Smooth muscle cell of the brain vasculature (primary cell): ENCODE measurements at places on chromosomes 6 and 20.

DNA sequence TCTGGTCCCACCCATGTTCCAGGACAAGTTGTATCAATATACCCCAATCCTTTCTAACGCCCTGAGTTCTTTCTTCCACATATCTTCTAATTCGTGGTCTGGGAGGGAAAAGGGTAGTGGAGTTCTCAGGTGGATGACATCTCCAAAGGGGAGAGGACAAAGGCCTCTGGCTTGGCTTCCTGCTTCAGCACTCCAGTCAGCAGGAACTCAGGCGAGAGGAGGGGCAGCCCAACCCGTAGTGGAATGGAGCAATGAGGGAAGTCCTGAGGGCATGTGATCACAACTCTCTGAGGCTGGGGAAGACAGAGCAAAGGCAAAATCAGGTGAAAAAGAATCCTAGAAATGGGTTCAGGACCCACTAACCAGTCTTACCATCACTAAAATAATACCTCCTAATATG lies 9.6 kb upstream of the NRM start:
- no peak for DNase-seq

DNA sequence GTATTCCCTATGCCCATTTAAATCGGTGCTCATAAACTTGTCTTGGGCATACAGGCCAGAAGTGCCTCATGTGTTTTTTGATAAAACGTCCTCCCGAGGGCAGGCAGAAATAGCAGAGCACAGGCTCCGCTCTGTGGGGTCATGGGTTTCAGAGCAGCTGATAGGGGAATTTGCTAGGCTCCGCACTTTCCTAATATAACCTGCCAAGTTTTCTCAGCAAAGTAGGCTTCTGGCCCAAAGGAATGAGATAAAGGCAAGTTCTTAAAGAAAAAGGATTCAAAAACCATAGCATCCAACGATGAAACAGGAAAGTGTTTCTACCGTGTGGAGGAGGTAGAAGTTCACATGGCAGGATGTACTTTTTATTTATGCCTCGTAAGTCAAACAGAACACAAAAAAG lies 69.8 kb upstream of the RALGAPA2 start:
- no peak for DNase-seq

DNA sequence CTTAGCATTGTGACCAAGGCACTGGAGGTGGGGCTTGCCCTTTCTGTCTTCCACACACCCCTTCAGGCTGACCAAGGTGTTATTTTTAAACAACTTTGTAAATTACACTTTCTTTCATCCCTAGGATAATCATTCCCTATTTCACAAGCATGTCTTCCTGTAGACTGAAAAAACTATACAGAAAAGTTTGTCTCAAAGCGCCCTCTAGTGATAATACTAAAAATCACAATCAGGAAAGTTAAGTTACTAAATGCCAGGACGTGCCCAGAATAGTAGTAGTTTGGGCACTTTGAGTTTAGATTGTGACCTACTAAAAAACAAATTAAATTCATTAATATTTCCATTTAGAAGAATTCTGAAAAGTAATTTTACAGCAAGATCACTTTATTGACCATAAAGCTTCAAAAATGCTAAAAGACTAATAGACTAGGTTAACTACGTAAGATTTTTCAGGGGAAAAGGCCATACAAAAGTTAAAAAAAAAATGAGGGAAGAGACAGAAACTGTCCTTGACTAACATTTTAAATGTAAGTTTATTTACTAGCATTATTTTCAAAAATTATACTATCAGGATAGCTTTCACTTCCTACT lies 123.3 kb upstream of the DUSP22 start:
- DNase-seq = peak; percentile 13

- no peak for DNase-seq
Observed at GRCh38 chr20:62651285-62652021, 9.2 kb downstream of the SLCO4A1 start.

GRCh38 chr6:11362564-11362963 lies 130.1 kb upstream of the NEDD9 start:
- DNase-seq = no peak

GRCh38 chr20:59145924-59146779 lies 17.5 kb upstream of the ZNF831 start:
- DNase-seq = no peak

DNA sequence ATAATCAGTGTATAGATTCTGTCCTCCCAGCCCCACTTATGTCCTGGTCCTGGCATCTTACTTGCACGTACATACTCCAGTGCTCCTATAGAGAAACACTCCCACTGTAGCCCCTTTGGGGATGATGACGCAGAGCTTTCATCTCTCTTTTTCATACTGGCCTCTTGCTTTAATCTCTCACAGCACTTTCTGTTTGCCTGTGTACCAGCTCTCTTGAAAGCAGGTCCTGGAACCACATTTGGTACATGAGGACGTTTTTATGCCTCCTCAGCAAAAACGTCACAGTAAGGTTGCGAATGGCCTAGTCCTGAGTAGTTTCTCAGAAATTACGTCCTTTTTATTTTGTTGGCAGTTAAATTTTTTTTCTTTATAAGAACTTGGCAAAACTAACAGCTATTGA lies 10.8 kb downstream of the L3MBTL3 start:
- DNase-seq = no peak

DNA sequence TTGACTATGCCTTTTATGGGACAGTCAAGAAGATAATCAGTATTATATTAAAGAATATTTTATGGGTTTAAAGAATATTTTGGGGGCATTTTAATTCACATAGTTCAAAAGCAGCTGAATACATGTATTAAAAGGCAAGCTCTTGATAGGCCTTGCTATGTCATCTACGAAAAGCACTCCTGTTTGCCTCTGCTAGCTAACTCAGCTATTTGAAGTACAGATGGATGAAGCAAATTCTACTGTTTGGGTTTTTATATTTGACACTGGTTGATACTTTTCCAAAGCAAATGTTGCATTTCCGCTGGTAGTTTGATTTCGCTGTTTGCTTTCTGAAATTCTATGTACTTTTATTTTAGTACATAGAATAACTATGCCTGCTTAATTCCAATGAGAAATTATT lies 47.0 kb downstream of the SLC22A3 start:
- no peak for DNase-seq

DNA sequence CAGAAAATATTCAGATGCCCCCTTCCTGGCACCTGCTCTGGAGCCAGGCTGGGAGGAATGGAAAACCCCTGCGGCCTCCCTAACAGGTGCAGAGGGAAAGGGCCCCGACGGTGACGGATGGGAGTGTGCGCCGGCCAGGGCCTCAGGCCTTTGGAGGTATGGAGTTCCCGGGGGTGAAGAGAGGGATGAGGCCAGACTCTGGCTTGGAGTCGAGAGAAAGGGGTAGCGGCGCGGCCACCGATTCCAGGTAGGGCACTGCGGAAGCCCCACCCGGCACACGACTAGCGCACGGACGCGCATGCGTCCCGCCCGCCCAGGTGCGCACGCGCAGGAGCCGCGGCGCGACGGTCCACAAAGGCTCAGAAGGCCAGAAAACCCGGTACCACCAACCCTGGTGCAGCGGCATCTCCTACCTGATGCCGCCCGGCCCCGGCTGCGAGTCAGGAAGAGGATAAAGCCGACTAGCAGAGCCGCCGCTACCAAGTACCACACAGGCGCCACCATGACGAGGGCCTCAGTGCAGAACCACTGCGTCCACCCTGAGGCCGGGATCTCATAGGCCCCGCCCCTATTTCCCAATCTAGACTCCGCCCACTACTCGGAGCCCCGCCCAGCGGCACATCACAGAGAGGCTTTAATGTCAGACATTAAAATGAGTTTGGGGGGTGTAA lies at the start of gene DDRGK1:
Gene DDRGK1, minus strand, starts transcription at position 559 of the 671 bp plus-strand sequence. Its CDS starts 55 bp downstream, at position 504.
- DNase-seq = peak; percentile 45

GRCh38 chr6:3721810-3722621 lies 29.5 kb downstream of the PXDC1 start:
- peak; percentile 79 for DNase-seq

GRCh38 chr6:132919045-132919860 lies 104.9 kb downstream of the RPS12 start:
- DNase-seq = peak; percentile 57

- no peak for DNase-seq
Observed at GRCh38 chr6:124147621-124148020, 344.0 kb downstream of the NKAIN2 start.

- no peak for DNase-seq
Observed at GRCh38 chr6:14876778-14877613, 368.9 kb upstream of the JARID2 start.

- peak; percentile 65 for DNase-seq
Observed at GRCh38 chr20:9409981-9410380, 104.4 kb upstream of the LAMP5 start.

DNA sequence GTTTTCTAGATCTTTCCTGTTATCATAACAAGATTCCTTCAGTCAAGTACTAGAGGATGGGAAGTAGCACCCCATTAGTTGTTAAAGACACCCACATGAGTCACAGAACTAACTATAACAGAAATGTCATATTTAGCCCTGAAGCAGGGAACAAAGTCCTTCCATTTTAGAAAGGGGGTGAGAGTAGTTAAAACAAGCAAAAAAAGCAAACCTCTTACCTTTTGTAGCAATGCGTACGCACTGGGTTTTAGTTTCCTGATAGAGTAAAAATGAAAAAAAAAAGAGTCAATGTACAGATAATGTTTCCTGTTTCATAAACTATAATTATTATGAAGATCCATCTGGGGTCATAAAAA lies 163.7 kb upstream of the THEMIS start:
- DNase-seq = no peak

- DNase-seq = no peak
Observed at GRCh38 chr20:8646716-8647115, 422.2 kb upstream of the PLCB4 start.

- DNase-seq = no peak
Observed at GRCh38 chr6:46058951-46059350, 43.3 kb upstream of the CLIC5 start.

DNA sequence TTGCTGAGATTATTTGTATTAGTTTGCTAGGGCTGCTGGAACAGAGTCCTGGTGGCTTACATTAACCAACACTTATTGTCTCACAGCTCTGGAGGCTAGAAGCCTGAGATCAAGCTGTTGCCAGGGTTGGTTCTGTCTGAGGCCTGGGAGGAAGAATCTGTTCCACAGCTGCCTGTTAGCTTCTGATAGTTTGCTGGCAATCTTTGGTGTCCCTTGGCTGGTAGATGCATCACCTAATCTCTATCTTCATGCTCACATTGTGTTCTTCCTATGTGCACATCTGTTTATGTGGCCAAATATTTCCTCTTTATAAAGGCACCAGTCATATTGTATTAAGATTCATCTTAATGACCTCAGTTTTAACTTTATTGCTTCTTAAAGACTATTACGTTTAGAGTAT lies 19.5 kb downstream of the SF3B5 start:
- no peak for DNase-seq

GRCh38 chr6:36139991-36140710 lies 9.8 kb downstream of the MAPK13 start:
- DNase-seq = no peak

DNA sequence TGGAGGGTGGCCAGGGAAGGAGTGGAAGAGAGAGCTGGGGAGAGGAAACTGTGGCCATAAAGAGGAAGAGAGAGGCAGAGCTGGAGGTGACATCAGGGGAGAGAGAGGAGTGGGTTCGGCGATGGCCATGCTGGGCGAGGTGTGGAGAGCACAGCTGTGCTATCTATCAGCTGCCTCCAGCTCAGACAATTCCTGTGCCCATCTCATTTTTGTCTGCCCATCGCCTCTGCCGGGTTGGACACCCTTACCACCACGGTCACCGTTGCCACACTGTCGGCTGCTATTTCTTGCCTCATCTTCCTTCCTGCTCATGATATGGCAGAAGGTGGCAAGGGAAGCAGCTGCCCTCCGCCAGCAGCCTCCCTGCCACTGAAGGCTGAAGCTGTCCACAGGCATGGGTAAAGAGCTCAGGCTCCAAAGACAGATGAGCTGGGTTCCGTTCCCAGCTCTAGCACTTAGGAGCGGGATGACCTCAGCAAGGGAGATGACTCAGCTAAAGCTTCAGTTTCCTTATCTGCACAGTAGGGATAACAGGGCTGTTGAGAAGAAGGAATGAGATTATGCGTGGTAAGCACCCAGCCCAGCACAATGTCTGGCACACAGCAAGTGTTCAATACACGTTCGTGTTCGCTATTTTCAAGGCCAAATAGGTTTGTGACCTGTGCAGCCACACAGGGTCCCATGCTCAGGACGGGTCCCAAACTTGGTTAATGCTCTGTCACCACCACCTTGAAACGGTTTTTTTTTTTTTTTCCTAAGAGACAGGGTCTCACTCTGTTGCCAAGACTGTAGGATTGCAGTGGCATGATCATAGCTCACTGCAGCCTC lies 21.9 kb upstream of the TAF8 start:
- no peak for DNase-seq

DNA sequence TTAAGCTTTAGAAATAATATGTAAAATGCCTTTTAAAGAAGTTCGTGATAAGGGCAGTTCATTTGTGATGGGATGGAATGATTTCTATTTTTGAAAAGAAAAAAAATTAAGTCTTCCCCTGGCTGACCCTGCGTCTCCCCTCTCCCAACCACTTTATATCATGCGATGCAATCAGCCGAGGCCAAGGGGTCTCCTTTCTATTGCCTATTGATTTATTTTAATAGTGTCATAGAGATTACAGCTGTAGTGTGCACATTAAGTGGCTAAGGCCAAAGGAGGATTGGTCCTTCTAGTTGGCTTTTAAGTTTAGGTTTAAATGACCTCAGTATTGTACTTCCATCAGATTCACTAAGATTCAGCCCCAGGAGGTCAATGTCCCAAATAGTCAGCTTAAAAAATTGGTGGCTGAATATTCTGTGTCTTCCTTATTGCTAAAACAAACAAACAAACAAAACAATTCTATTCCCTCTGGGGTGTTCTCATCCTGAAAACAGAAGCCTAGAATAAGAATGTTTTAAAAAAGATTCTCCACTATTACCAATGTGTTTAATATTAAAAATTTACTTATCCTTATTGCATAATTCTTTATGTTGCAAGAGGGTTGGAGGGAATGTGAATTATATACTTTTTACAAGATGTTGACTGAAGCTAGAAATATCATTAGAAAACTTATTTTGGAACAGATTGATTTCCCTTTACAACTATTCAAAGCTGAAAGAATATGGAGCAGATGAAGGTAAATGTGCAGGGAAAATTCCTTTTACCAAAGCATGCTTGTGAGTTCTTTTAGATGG lies 359.1 kb downstream of the SAMD5 start:
- no peak for DNase-seq

DNA sequence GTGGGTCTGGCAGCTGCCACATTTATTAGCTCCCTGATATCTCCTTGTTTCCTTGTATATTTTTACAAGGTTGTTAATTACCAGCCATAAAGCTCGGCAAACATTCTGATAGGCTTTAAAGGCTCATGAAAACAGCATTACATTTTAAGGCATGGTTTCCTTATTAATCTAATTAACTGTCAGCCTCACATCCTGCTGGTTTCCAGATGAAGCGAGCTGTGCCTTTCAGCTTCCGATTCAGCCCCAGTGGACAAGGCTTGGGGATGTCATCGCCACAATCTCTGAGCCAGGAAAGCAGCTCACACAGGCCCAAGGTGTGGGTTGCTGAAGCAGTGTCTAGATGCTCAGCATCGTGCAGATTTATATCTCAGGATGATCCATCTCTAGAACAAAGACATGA lies 66.0 kb upstream of the RALY start:
- no peak for DNase-seq

DNA sequence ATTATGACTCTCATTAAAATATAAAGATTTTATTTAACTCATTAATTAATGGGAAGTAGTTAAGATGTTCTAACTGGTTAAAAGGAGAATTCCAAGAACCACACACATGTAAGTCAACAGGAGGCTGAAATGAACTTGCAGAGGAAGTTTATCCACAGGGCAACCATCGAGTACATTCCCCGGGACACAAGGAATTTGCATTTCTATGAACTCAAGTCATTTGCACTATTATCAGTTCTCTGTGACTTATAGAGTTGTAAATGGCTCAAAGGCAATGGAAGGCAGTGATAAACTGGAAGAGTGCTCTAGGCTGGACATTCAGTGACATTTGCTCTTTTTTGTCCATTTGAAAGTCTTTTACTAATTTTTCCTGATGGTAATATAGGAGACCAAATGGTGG lies 97.4 kb downstream of the SNX5 start:
- DNase-seq = no peak
